ENCODE measurements at places on chromosomes 2 and 18.

DNA sequence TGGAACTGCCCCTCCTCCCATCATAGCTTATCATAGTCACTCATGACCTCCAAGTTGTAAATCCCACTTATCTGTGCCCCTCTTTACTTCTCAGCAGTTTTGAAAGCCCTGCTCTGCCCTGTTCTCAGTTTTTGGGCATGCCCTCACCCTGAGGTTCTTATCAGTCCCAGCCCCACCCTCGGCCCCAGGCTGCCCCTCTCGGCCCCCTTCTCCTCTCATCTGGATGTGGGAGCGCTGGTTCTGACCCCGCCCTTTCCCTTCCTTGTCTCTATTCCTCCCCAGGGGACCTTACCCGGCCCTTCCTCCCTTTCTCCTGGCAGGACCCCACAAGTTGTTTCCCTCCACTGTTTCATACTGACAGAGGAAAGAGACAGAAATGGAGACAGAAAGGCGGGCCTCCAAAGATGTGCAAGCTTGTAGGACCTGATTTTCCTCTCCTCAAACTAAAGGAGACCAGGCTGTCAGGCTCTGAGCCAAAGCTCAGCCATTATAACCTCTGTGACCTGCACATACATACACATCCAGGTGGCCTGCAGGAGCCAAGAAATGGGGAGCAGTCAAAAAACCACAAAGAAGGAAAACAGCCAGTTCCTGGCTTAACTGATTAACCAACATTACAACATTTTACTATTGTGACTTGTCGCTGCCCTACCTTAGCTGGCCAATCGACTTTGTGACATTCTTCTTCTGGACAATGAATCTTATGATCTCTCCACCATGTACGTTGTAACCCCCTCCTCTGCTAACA lies 171.0 kb upstream of the HS6ST1 start:
- no peak for DNase-seq

GRCh38 chr2:218998414-218999002 lies 5.3 kb upstream of the CRYBA2 start:
- DNase-seq = no peak

- no peak for DNase-seq
Observed at GRCh38 chr18:75183973-75184493, 24.9 kb downstream of the PTGR3 start.

GRCh38 chr2:71681626-71682025 lies 228.3 kb downstream of the DYSF start:
- no peak for DNase-seq

- DNase-seq = no peak
Observed at GRCh38 chr2:169513926-169514325, 4.4 kb downstream of the KLHL41 start.

DNA sequence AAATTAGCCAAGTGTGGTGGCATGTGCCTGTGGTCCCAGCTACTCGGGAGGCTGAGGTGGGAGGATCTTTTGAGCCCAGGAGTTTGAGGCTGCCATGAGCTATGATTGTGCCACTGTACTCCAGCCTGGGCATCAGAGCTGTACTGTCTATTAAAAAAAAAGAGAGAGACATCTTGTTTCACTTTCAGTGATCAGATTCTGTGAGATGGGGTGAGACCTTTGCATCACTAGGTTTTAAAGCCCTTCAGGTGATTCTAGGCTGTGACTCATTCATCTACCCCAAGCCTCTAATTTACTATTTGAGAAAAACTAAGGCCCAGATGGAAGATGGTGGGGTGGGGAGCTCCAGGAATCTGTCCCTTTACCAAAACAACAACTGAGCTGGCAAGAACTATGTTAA lies 7.1 kb downstream of the C2orf92 start:
- DNase-seq = no peak

GRCh38 chr2:30408961-30409387 lies 38.1 kb upstream of the LCLAT1 start:
- DNase-seq = no peak

GRCh38 chr2:10079870-10080535 lies at the start of gene CYS1:
Gene CYS1 (minus strand): TSS chr2:10080411. CDS start chr2:10080223, 188 bp downstream.
- DNase-seq = no peak

GRCh38 chr2:216418981-216419380 lies 6.7 kb downstream of the SMARCAL1 start:
- DNase-seq = no peak

Measured in amniotic stem cell (primary cell).